ENCODE measurements at places on chromosomes 12 and 14.

DNA sequence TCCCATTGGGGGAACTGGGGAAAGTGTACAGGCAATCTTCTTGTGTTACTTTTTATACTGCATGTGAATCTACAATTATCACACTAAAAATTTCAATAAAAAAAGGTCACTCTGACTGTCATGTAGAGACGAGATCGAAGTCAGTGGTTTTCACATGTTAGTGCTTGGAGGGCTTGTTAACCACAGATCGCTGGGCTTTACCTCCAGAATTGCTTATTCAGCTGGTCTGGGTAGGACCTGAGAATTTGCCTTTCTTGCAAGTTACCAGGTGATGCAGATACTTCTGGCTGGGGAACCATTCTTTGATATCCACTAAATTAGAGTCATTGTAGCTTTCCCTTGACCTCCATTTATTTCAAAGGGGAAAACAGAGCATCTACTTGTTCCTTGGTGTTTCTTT lies 62.8 kb upstream of the SLC38A4 start:
- DNase-seq: no peak

- DNase-seq: no peak
These were observed 45.4 kb upstream of the PCED1B start for GRCh38 chr12:47033789-47034555.

DNA sequence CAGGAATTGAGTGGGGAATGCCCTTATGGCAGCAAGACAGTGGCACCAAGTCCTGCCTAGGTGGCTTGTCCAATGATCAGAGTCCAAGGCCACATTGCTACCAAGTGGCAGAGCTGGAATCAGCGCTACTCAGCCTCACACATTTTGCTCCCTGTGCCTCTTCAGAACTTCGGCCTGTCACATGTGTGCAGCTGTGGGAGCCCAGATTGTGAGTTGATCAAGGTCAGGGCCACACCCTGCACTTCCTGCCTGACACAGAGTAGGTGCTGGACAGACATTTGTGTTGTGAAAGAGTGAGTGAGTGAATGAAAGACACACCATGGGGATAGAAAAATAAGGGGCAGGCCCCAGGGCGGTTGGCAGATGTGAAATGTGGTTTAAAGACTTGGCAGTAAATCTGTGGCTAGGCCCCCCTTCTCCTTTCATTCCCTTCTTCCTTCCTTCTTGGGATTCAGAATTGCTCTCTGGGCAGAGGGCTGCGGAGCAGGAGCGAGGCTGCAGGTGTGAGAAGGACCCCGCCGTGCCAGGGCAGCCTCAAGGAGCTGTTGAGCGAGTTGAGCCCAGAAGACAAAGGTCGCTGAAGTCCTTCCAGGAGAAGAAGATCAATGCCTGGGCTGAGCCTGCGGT lies 83.5 kb downstream of the SLC25A47 start:
- DNase-seq: no peak

- DNase-seq: no peak
These were observed 41.7 kb downstream of the EMP1 start for GRCh38 chr12:13238204-13238603.

GRCh38 chr12:122422730-122423257 lies 325 bp upstream of the CLIP1 start:
- no peak for DNase-seq

GRCh38 chr14:39773387-39774126 lies 341.3 kb upstream of the FBXO33 start:
- no peak for DNase-seq

DNA sequence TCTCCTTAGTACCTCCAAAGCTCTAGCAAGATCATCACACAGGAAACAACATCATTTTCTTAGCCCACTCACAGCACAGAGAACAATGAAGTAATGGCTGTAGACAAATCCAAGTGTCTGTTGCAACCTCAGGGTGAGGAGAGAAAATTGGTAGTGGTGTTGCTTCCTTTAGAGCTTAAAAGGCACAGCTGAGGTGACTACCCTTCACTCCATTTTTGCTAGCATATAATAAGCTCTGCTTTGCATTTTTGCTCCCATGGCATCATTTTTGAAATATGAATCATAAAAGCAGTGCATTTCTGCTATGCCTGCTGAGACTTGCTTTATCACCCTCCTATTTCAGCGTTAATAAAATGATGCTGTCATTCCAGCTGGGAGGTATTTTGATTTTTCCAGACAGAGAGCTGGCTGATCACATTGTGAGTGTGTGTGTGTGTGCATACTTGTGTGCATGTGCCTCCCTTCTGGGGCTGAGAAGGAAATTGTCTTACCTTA lies 18.5 kb upstream of the PCNX1 start:
- DNase-seq: no peak

- no peak for DNase-seq
These were observed 4.7 kb downstream of the ACIN1 start for GRCh38 chr14:23090254-23090636.

DNA sequence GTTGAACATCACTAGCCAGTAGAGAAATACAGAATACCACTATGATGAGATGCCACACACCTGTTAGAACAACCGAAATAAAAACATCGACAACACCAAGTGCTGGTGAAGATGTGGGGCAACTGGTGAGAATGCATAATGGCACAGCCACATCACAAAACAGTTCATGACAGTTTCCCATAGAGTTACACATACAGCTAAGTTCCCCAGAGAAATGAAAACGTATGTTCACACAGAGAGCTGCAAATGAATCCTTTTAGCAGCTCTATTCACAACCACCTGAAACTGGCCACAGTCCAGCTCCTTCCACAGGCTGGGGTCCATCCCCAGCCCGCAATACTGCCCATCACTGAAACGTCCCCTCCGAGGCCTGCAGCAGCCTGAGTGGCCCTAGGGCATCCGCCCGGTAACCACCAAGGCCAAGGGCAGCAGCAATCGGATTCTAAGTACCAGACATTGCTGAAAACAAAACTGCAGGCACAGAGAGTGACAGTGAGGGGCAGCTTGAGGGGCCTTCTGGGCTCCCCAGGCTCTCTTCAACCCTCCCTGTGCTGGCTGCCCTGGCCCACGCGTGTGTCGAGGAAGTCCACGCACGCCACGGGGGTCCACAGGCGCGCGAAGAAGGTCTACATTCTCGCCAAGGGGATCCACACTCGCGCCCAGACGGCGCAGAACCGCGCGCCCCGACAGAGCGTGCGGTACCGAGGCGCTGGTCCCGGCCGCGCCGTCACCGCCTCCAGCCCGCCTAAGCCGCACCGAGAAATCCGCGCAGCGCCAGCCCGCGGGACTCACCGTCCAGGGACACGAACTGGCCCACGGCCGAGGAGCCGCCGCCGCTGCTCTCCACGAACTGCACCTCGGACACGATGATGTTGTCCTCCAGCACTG lies 903 bp downstream of the BRF1 start:
- DNase-seq: no peak

- no peak for DNase-seq
These were observed 837.6 kb downstream of the VRK1 start for GRCh38 chr14:97634751-97635150.

DNA sequence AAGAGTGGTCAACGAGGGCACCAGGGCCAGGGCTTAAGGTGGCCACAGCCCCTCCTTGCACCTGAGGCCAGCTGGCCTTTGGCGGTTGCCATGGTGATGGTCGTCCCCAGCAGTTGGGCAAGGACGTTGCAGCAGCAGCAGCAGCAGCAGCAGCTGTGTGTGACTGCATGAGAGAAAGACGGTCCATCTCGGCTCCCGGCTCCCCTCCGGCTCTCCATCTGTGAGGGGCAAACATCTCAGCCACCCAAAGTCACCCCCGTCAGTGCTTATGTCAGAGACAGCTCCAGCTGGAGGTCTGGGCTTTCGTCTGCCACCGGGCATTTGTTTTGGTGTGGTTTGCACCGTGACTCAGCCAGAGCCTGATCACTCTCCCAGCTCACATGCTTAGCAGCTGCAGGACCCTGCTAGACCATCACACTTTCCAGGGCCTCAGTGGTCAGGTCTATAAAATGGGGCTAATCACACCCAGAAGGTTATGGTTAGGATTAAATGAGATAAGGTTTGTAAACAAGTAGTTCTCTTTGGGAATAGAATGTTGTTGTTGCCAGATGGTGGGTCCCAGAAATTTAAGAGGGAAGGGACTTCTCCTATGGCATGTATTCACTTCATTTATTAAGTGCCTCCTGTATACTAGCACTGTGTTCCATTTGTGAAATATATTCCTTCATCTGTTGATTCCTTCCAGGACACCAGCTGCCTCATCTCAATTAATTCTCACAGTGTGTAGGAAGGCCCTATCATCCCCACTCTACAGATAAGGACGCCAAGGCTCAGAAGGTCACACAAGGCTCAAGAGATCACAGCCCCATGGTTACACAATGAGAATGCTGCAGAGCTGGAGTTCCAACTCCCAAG lies 212.6 kb upstream of the LHX5 start:
- no peak for DNase-seq

- no peak for DNase-seq
These were observed 95.6 kb downstream of the GAS2L3 start for GRCh38 chr12:100668945-100669536.

- DNase-seq: no peak
These were observed 140.5 kb downstream of the SLC16A7 start for GRCh38 chr12:59736359-59736758.

- DNase-seq: no peak
These were observed 134.6 kb downstream of the PTPRR start for GRCh38 chr12:70785896-70786295.

DNA sequence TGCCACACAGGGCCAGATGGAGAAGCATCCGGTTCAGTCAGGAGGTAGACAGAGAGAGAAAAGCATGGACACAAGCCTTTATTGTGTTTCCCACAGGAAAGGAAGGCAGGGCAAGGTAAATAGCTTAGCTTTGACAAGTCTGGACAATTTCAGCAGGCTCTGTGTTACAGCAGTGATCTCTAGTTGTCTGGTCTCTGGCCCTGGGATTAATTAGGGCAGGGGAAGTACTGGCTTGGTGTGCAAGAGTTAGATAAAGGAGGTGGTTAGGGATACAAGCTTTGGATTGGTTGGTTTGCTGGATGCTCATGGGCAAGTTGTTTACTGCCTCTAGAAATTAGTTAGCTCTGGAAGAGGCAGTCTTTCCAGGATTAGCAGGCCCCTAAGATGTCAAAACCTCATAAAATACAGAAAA lies 15.1 kb upstream of the NGDN start:
- DNase-seq: no peak

GRCh38 chr12:104290320-104290719 lies 13.2 kb upstream of the EID3 start:
- no peak for DNase-seq

DNA sequence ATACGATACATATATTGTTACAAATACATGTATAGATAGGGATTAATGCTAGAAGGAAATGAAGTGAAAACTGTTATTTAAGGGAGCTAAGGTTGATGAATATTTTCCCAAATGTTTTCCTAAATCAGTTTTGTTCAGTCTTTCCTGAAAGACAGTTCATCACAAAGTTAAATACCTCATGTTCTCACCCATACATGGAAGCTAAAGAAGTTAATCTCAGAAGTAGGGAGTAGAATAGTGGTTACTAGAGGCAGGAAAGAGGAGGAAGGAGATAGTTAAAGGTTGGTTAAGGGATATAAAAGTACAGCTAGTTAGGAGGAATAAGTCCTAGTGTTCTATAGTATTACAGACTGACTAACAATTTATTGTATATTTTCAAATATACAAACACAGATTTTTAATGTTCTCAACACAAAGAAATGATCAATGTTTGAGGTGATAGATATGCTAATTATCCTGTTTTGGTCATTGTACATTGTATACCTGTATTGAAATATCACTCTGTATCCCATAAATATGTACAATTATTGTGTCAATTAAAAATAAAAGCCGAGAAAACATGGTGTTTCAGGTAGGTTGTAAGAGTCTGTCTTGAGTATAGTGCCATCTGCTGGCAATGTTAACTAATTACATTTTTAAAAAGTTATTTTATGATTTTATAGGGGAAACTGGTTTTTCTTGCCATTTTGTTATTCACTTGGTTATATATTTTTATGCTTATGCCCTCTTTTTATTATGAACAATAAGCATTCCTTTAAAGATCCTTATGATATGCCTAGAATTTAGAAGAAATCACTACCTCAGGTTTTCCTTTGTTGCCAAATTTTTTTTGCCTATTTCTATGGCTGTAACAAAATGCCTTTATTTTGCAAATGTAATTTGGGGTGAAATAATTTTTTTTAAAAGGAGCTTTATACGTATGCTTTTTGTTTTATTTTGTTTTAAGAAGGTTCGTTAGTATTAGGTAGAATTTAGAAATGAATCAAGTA lies 26.9 kb downstream of the ZDHHC17 start:
- no peak for DNase-seq

DNA sequence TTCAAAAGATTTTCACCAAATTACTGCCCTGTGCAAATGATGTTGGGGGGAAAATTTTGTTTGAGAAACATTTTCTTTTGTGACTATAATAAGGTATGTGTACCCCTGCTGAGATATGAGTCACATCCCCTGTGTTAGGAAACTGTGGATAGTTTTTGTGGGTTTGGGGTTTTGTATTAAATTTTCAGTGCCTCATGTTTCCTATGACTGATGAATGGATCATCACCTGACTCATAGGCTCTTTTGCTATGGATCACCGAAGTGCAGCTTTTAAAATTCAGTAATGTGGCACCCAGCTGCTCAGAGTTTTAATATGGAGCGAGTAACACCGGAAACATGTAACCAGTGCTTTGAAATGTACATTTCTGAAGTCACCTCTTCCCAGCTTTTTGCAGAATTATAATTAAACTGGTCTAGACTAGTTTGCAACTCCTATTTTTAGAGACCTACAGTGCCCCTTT lies 167.4 kb upstream of the HMGA2 start:
- no peak for DNase-seq

DNA sequence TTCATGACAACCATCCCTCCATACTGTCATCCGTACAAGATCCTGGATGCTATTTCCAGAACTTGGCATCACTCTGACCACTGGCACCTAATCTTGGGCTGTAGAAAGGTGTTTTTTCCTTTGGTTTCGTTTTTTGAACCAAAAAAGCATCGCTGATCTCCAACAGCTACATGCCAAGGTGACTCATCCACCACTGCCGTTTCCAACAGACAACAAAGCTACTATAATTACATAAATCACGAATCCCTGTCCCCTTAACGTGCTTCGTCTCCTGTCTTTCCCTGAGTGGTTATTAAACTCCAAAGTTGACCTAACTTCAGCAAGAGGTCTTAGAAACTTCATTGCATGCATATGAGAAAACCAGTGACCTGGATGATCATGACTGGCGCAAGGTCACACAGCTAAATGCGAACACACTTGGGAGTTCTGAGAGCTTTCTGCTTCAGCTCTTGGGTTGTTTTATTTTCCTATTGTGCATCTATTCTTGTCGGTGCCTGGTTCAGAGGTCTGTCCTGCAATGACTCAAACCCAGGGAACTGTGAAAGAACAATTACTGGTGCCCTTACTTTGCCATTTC lies 99.9 kb downstream of the PPM1H start:
- no peak for DNase-seq

- no peak for DNase-seq
These were observed 17.4 kb downstream of the FZD10 start for GRCh38 chr12:130179621-130180020.

- no peak for DNase-seq
These were observed 3.5 kb upstream of the P2RX7 start for GRCh38 chr12:121128908-121129810.

DNA sequence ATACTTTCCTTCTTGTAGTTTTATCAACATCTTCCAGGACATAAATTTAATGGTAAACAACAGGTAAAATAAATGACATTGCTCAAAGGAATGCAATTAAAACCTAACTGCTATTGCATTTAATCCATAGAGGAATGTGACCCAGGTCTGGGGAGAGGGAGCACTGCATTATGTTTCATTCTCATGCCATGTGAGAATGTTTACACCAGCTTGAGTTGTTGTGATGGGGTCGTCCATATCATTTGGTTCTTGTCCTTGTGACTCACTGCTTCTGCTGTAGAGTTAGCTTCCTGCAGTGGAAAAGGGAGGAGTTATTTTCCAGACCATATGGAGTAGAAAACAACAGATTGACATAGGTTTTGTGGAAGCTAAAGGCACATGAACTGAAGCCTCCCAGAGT lies 129.3 kb upstream of the PMCH start:
- no peak for DNase-seq

Data from cortex of kidney (tissue), 1 donor.